Activated CD4-positive, CD25-positive, alpha-beta regulatory T cell treated with anti-CD3 and anti-CD28 coated beads, Interleukin-2, amount 50 U/mL, for 24 hours (primary cell): ENCODE measurements at places on chromosomes 5 and 9.
A peak's percentile ranks its signal among the peaks of the same experiment; 100 is the strongest.

GRCh38 chr5:138770291-138770690, 17.1 kb downstream of the CTNNA1 start:
- no peak for ATAC-seq

DNA sequence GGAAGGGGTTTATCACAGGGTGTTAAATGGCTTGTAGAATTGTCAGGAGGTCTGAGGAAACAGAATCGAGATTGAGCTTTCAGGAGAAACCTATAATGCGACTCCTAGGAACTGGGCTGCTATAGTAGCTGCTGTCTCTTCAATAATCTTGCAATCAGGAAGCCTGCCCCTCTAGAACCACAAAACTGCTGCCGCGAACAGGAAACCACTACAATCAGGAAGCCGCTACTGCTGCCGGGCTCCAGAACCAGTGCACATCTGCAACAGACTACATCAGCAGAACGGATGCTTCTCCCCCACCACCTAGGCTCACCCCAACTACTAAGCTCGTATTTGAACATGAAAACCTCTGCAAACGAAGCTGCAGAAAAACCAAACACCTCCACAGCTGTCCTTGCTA, 31.6 kb downstream of the TNFSF8 start:
- ATAC-seq = peak; percentile 51

DNA sequence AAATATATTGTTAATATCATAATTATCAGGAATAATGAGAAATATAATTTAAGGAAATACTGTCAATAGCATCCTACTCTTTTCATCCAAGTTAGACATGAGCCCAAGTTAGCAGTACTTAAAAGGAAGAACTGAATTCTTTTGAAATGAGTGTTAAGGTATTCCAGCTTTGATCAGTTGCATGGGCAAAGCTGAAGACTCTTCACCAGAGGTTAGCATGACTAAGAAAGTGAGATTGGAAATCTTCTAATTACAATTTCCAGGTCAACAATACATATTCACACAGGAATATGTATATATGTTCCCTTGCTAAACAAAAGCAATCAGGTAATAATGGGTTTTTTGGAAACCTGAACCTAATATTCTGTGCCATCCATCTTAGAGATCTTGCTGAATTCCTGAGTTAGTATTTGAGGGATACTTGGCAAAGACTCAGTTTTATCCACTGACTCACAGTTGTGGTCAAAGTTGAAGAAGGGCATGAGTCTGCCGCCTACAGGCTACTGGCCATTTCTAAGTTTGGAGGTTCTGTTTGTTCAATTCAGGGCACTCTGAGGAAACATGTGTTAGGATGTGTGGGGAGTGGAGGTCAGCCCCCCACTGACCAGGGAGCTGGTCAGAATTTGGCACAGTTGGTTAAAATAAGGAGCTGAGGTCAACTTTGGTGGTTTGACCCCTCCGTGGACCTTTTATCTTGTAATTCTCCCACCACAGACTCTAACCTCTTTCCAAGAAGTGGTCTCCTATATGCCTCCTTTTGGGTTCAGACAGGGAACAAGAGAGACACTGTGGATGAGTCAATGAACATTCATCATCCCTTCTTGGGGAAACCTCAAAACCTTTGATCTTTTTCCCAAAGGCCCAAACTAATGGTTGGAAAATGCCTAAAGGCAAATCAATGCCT, 118.3 kb downstream of the PIK3R1 start:
- ATAC-seq = no peak

DNA sequence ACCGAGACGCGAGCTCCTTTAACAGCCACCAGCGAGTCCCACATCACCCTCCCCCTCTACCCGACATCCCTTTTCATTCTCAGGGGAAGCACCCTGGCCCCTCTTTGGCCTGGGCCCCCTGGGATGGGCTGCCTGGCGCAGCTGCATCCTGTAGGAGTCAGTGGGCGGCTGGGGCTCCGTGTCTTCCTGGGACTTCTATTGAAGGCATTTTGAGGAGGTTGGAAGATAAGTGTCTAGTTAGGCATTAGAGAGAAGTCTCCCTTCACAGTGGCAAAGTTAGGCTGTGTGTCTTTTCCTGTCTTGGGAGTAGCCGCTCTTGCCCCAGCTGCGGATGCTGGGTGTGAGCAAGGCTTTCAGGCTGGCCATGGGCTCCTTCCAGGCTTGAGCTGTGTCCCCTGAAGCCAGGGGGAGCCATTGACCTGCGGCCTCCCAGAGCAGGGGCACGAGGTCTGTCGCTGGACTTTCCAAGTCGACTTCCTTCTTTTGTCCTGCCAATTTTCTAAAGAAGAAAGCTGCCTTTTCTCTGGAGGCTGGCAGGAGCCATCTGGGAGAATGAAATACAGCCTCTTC, 18.6 kb upstream of the NKD2 start:
- no peak for ATAC-seq

DNA sequence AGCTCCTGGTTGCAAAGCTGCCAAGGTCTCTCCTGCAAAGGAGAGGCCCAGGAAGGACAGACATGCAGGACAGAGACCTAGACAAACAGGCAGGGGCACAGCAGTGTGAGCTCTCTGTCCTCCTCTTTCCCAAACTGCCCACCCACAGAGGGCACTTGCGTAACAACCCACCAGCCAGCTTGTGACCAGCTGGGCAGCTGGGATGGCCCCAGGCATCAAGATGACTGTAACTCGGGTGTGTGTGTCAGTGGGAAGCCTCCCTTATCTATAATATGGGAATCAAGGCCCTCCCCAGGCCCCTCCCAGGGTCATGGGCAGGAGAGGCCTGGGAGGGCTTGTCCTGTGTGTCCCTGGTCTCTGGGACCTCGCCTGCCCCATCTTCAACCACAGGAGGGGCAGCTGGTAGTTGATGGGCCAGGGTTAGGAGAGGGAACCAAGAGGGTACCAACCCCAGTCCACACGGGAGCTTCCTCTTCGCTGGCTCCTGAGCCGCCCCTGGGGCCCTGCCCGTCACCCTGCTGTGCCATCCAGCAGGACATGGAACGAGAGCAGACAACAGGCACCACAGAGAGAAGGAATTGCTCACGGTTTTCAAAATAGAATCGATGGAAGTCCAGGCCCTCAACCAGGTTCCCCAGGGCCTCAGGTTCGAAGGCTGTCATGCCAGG, 37.9 kb downstream of the SLC6A7 start:
- no peak for ATAC-seq

DNA sequence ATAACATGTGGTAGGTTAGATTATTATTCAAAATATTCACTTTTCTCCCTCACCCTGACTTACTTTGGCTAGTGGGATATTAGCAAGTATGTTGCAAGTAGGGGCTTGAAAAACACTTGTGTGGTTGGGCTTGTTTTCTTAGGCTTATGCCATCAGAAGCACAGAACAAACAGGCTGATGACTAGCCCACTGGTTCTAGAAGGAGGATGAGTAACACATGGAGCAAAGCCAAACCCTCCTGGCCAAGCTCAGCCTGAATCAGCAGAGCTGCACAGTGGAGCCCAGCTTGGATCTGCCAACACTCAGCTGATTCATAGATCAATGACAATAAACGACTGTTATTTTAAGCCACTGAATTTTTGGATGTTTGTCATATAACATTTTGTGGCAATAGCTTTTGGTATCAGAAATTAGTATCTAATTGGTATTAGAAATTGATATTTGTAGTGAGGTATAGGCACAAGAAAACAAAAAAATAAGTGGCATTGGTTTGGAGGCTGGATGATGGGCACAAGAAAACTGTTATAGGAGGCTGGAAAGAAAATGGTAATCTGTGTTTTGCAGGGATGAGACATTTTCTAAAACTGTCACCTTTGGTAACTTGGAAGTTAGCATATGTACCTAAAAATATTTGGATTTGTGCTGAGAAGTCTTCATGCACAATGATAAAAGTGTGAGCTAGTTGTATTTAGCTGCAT, 46.1 kb upstream of the ZBED3 start:
- ATAC-seq = no peak

DNA sequence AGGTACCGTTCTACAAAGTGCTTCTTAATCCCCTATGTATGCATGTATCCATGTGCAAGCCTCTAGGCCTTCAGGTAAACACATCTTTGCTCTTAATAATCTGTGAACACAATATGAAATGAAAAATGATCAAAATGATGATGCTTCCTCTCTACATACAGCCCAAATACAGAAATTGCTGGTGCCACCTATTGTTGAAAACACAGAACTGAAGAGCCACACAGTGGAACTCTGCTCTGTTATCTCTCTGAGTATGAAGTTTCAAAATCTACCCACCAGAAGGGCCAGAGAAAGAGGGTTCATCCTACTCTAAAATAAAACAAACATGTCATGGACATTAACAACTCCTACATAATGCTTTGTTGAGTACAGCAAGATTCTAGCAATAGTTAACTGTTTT, 71.3 kb downstream of the GLIS3 start:
- ATAC-seq = no peak

DNA sequence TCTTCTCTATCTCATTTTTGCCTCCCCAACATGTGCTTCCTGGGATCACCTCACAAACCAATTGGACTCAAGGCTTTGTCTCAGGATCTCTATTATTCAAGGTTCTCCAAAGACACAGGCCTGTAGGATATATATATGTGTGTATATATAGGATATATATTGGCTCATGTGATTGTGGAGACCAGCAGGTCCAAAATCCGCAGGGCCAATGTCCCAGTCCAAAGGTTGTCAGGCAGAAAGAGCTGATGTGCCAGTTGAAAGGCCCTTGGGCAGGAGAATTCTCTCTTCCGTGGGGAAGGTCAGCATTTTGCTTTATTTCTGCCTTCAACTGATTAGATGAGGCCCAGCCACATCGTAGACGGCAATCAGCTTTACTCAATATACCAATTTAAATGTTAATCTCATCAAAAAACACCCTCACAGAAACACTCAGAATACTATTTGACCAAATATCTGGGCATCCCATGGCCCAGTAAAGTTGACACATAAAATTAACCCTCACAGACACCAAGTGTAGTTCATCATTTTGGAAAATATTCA, 1.3 kb upstream of the FBLL1 start:
- ATAC-seq = no peak

- ATAC-seq = no peak
Observed at GRCh38 chr5:14202462-14202861, 59.3 kb downstream of the TRIO start.

DNA sequence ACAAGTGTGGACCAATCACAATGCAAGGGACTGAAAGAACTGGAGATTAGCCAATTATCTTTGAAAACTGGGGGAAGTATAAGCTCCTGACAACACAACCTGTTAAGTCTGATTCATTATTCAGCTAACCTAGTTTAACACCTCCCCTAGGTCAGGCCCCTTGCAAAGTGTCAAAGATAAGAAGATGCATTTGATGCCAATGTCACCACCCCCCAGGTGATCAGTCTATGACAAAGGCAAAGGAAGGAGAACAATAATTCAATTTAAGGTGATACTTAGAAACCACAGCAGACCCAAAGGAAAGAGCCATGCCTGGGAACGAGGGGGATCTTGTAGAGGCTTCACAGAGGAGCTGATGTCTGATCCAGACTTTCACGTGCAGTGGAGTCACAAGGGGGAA, 137.9 kb downstream of the FBXL7 start:
- ATAC-seq = no peak

- no peak for ATAC-seq
Observed at GRCh38 chr5:35538198-35538931, 79.3 kb upstream of the SPEF2 start.

- ATAC-seq = peak; percentile 5
Observed at GRCh38 chr5:141491323-141492167, 2.7 kb downstream of the PCDHGC5 start.
